ENCODE measurements at places on chromosomes 13 and 19.

DNA sequence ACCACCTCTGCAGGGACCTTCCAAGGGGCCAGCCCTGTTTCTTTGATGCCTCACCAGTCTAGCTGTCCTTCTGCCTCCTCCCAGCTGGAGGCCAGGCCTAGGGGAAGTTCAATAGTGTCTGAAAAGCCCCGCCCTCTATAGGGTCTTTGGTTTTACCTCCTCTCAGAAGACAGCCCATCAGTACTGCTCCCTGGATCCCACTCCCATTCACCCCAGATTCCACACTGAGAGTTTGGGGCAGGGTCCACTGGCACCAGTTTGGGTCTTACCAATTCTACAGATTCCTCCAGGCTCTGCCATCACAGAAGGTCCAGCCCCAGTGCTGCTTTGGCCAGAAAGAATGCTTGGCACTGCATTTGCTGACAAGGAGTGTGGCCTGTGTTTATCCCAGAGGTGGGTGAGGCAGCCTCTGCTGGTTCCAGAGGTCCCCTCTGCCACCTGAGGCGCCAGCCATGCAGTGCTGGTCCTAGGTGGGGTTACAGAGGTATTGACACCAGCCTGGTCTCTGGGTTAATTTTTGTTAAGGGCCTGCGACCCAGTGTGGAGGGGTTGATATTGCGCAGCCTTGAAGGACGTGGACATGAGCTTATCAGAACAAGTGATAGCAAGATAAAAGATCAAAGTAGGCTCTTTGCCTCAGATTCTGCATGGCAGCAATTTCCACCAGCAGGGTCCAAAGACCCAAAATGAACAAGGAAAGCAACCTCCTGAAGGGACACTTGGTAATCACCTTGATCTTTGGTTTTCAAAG lies 41.4 kb upstream of the IGSF23 start:
- ATAC-seq, result no peak

DNA sequence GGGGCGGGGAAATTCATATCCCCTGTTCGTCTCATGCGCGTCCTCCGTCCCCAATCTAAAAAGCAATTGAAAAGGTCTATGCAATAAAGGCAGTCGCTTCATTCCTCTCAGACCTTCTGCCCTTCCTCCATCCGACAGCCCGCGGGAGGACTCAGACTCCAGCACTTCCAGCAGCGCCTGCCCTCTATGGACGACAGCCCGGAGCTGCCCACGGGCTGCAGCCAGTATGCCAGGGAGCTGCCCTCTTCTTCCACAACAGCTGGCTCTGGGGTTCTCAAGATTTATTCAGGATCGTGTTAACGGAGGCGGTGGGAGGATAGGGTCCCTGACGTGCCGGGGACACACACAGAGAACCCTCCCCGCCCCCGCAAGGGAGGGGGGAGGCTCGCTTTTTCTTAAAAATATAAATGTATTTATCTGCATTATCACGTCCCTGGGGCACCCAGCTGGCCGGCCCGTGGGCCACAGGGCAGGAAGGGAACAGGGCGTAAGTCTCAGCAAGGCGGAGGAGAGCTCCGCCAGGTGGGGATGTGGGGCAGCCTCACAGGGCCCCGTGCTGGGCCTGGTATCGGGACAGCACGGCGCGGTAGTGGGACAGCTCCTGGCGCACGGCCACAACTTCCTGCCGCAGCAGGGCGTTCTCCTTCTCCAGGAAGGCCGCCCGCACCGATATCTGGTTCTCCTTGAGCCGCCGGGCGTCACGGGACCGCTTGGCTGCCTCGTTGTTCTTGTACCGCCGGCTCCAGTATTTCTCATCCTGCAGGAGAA lies 6.7 kb downstream of the DBP start:
- ATAC-seq, result peak; percentile 23

GRCh38 chr19:19067276-19068072 lies 3.7 kb downstream of the SLC25A42 start:
- ATAC-seq, result no peak

- peak; percentile 91 for ATAC-seq
Observed at GRCh38 chr19:3459089-3459881, 21.0 kb downstream of the SMIM24 start.
